ENCODE measurements at places on chromosomes 2 and 18. TPM values are rescaled to one million over a fixed set of nuclear protein-coding genes. Genes with fewer than 3 reads are reported as not detected.

FLACC1 gene
- total RNA-seq, result 0.54 TPM

ZAP70 gene
- total RNA-seq, result not detected

GLS gene
- total RNA-seq, result 287 TPM

CCDC141 gene
- not detected for total RNA-seq

SPP2 gene
- total RNA-seq, result not detected

MEIS1 gene
- total RNA-seq, result 22.9 TPM

FHOD3 gene
- not detected for total RNA-seq

CD302 gene
- 0.87 TPM for total RNA-seq

STAT4 gene
- total RNA-seq, result 12.3 TPM

All from placental epithelial cell (primary cell).